ENCODE measurements at places on chromosomes 11 and 22.
A peak's percentile ranks its signal among the peaks of the same experiment; 100 is the strongest.

- DNase-seq = no peak
Observed at GRCh38 chr11:15927864-15928217, 428.5 kb downstream of the SOX6 start.

DNA sequence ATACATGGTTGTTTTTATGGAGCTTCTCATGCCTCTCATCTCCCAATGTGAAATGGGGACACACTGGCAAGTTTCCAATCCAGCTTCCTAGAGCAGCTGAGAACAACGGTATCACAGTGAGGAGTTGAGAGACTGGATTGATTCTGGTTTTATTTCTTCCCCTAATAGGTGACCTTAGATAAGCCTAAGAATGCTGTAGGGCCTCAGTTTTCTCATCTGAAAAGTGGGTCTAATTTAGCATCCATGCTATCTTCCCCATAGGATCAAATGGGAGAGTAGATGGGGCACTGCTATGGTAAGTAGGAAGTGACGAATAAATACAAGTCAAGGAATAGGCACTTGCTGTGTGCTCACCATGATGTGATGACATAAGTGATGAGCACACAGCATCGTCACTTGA lies 61.1 kb upstream of the PHOX2A start:
- no peak for DNase-seq

DNA sequence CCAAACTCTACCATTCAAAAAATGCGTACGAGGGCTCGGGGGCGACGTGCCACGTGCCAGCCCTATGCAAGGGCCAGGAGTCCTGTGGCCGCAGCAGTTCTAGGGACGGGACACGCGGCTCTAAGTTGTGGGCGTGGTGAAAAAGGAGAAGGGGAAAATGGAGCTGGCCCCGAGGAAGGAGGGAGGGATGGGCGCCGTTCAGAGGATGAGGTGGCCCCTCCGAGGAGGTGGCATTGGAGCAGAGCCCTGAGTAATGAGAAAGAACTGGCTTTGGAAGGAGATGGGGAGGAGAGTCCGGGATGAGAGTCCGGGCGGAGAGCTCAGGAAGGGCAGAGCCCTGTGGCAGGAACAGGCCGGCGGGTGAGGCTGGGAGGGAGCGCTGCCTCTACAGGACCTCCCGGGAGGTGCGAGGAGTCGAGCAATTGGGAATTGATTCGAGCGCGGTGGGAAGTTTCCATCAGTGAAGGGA lies 21.0 kb downstream of the OTUB1 start:
- DNase-seq = no peak

GRCh38 chr11:41301023-41301422 lies 158.4 kb downstream of the LRRC4C start:
- DNase-seq = no peak

DNA sequence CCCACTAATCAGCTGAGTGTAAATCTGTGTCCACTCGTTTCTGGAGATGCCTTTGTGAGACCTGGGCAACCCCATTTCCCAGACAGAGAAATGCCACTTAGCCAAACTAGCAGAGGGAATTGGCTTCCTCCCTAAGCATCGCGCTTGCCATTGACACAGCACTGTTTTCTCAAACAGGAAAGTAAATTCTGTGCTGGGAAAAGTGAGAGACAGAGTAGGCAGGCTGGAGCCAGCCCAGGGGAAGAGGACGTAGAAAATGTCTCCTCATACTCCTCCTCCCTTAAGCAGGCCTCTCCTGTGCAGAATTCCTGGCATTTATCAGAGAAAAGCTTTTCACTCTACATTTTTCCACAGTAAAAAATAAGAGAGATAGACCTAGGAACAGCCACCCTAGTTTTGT lies 99.1 kb upstream of the AMOTL1 start:
- DNase-seq = no peak

DNA sequence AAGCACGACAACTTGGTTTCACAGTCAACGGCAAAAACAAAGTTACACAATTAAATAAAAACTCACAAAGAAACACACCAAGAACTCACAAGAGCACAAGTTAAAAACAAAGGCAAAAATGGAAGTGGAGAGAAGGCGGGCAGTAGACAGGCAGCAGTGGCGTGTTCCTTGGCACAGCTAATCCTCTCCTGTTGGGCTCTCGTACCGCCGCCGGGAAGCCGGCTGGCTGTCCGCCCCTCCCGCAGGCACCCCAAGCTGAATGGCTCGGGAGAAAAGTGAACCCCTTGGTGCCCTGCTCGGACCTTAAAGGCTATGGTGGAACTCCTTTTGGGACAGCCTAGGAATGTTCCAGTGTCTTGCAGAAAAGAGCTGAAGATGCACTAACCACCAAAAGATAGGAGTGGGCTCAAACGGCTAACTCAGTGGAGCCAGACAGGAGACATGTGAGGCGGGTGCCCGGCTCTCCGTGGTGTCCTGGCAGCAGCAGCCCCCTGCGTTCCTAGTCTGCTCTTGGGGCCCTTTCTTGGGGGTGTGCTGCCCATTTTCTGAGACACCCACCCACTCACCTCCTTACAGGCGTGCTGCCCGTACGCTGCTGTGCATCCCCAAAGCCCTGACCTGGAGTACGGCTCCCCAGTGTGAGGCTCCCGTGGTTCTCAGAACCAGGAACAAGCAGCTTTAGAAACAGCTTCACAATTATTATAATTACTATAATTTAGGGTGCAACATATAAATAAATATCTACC lies 86.1 kb upstream of the BID start:
- no peak for DNase-seq

DNA sequence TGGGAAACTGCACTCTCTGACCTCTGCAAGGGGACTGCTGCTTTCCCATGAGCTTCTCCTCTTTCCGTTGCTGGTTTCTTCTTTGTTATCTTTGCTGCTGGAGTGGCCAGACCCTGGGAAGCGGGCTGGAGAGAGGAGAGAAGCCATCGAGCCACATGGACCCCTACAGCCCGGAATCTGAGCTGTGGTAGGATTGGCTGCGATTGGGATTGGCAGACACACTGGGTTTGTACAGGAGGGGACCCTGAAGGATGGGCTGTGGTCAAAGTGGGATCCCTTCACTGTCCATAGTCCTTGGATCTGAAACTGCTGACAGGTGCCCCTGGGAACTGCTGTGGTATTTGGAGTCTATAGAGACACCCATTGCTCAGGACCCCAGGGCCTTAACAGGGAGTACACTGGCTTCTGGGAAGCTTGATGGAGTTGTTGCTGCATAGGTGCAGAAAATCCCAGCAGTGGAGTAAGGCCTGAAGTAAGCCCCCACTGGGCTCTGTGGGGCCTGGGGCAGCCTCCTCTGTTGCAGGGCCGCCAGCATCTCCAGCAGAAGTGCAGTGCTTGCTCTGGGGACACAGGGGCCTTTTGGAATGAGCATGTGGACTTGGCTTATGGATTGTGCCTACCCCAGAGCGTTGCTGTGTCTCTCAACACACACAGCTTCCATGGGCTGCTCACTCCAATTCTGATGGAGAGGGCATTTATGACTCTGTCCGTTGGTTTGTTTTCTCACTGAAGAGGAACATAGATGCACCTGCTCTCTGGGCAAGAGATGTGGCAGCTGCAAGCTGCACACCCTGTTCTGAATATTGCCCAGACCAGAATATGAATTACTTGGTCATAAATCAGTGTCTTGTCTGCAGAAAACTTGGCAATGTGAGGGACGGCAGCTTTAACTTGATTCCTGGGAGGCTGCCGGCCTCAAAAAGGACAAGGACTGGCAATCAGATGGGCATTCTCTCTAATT lies 32.0 kb downstream of the BCR start:
- DNase-seq = peak; percentile 46

GRCh38 chr11:114399490-114400215 lies 658 bp downstream of the C11orf71 start:
- no peak for DNase-seq
